ENCODE measurements at places on chromosomes 2 and 18.

DNA sequence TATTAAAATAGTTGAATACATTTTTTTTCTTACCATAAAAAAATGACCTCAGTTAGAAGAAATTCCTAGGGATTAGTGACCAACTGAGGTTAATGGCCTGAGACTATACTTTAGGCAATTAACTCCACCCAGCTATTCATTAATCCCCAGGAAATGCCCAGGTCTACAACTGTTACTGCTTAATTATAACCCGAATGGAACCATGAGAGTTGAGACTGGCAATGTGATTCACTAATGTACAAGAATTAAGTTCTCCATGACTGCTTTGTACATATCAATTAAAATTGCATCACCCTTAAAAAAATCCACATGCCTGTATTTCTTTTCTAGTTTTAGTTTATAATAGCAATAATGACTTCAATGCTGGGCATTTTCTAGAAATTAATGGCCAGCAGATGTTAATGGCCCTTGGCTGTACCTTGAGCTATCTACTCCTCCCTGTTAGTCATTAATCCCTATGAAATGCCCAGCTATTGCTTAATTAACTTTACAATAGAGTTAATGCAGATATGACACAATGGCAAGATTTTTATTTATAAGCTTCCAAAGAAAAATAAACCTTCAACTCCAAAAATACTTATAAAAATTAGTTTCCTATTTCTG, 44.1 kb downstream of the ERBB4 start:
- DNase-seq: no peak

DNA sequence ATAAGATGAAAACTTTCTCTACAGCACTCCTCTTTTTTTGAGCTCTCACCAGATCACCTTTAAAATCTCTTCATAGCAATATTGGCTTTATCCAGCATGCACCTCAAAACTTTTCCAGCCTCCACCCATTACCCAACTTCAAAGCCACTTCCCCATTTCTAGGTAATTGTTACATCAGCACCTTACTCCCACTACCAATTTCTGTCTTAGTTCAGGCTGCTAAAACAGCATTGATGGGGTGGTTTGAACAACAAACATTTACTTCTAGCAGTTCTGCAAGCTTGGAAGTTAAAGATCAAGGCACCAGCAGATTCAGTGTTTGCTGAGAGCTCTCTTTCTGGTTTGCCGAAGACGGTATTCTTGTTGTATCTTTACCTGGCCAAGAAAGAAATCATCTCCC, 114.0 kb upstream of the SLC39A10 start:
- DNase-seq: no peak

DNA sequence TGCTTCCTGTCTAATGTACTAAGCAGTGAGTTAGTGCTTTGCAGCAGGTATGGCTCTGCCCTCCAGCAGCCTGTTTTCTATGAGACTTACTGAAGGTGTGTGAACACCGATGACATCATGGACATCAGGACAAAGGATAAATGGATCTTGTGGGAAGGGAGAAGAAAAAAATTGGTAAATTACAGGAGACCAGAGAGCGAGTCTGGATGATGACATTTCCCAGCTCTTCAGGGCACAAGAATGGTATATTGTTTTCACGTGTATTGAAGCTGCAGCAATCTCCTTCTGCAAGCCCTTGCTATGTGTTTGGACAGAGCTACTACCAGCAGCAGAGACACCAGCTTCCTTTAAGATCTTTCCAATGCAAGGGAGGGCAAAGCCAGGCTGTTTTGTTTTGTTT, 47.2 kb downstream of the DCC start:
- DNase-seq: no peak

DNA sequence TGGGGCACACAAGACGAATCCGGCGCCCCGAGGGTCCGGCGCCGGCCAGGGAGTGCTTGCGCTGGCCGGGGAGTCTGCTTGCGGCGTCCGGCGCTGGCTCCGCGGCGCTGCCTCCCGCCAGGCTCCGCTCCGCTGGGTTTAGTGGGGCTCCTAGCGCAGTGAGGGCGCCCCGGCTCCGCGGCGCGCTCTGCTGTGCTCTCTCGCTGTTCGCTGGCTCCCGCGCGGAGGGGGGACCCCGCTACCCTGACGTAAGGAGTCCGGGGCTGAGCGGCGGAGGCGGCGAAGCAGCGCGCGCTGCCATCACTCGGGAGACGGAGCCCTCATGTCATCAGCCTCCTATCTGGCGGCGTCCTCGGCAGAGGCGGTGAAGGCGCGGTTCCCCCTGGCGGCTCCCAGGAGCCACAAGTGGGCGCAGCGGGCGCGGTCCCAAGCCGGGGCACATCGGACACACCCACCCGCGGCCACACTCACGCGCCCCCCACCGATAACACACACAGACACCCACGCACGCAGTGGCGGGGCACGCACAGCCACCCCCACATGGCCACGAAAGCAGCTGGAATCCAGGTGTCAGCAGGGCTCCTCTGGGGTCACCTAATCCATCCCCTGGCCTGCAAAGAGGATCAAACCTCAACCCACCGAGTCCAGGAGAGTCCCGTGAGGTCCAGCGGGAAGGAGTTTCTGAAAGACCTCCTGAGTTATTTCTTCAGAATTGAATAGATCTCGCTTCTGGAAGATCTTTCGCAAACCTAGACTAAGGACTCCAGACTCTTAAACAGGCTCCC, at the start of gene C1QL2:
Gene C1QL2, minus strand, starts transcription at position 189 of the 785 bp plus-strand sequence. CDS start 482 bp downstream, outside the sequence.
- no peak for DNase-seq

DNA sequence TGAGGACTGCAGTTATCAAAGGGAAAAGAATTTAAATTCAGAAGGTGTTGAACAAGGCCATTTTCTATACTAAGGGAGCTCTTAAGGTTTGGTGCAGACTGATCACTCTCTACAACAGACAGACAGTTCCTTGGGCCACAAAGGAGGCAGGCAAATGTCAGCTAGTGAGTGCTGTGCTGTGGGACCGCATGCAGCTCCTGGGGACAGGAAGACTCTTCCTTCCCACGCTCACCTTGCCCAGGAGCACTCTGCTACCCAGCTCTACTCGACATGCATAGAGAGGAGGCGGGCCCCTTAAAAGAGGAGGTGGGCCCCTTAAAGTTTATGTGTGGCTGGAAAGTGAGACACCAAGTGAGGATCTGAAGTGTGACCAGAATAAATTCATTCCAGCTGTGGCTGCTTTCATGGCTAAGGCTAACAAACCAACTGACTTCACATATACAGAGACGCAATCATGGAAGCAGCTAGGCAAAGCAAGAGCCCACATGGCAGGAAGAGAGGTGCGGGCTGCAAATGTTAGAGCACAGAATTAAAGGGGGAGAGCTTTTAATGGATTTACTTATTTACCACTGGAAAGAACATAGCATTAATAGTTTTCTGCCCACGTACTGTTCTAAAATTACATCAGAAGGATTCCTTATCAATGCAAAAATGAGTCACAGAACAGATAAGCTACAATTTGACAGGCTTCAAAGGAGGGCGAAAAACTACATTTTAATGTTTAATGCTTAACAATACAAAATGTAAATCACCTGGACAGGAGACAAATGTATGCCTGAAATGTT, 101.4 kb upstream of the RNU4ATAC start:
- DNase-seq: no peak

- no peak for DNase-seq
Measured at GRCh38 chr2:226199555-226199954, 600.1 kb downstream of the IRS1 start.

- no peak for DNase-seq
Measured at GRCh38 chr2:173929441-173929840, 35.7 kb downstream of the SP3 start.

GRCh38 chr2:147450661-147451510, 393.9 kb upstream of the ACVR2A start:
- DNase-seq: no peak

GRCh38 chr2:68726608-68727367, 7.8 kb upstream of the ARHGAP25 start:
- DNase-seq: peak; percentile 84

- no peak for DNase-seq
Measured at GRCh38 chr2:57552885-57553284, 493.7 kb upstream of the VRK2 start.

All from stimulated activated CD4-positive, alpha-beta T cell treated with anti-CD3 and anti-CD28 coated beads, TNF-alpha, amount 100 ng/mL, for 48 hours (primary cell).